Cardiac muscle cell (in vitro differentiated cells and primary cell): ENCODE measurements at places on chromosomes 4 and X.

DNA sequence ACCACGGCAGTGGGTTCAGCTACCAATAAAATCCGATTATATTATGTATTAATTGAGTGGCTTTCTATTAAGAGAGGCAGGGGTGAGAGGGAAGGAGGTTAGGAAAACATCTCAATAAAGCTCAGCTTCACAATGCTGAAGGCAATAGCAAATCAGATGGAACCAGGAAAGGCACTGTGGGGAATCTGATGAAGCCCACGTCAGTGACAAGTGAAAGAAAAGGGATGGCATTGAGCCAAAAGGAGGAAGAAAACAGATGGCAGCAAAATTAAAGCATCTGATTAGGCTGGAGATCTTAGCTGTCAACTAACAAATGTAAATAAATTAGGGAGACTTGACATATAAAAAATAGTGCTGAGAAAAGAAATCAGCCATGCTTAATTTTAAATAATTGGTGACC is 180.9 kb downstream of the RASL11B start:
- no peak for DNase-seq

- no peak for DNase-seq
Measured at GRCh38 chrX:30620980-30621618, 32.1 kb upstream of the GK start.

GRCh38 chr4:169362607-169363006 is 91.9 kb upstream of the SH3RF1 start:
- DNase-seq: no peak

GRCh38 chr4:57270346-57270745 is 160.2 kb upstream of the IGFBP7 start:
- peak; percentile 68 for DNase-seq

- DNase-seq: no peak
Measured at GRCh38 chr4:56272003-56272402, 115.3 kb downstream of the AASDH start.

DNA sequence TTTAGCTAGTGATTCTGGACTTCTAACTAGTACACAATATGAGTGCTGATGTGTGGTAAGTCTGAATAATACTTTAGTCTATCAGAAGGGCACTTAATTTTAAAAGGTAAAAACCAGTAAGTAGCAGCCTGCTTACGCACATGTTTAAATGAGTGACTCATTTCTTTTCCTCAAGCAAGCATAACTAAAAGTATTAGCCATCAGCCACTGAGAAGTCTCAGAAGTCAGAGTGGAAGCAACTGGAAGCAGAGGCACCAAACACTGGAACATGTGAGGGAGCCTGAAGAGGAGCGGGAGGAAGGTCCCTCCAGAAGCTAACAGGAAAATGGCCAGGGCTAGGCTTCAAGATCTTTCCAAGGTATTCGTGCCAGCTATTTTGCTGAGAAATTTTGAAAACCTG is 257.7 kb downstream of the RAPGEF2 start:
- no peak for DNase-seq

- no peak for DNase-seq
Measured at GRCh38 chr4:70908993-70909556, 6.9 kb downstream of the MOB1B start.

- DNase-seq: no peak
Measured at GRCh38 chr4:121071640-121072223, 603 bp downstream of the NDNF start.

DNA sequence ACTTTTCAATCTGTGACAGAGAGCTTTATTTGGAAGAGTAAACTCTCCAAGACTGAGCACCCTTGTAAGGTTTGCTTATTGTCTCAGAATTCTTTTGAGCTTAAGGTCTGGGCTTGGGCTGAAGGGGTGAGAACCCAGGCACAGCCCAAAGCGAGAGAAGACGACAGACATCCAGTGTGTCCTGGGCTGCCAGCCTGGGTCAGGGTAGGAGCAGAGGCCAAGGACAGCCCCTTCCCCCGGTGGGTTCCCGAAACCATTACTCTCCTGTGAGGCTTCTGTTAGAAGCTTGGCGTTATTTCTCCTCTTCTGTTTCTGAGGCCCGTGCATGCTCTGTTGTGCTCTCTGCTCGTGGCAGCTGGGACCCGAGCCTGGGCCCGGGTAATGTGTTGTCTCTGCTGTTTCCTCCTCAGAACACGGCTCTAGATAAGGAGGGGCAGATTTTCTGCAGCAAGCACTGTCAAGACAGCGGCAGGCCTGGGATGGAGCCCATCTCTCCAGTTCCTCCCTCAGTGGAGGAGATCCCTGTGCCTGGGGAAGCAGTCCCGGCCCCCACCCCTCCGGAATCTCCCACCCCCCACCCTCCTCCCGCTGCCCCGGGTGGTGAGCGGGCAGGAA is 177.5 kb downstream of the DCLK2 start:
- DNase-seq: no peak

- DNase-seq: no peak
Measured at GRCh38 chr4:144494280-144494679, 151.7 kb upstream of the HHIP start.

- DNase-seq: no peak
Measured at GRCh38 chr4:146059865-146060264, 115.7 kb upstream of the LSM6 start.
